Kidney tubule cell (primary cell): ENCODE measurements at places on chromosomes 12 and 14.

DNA sequence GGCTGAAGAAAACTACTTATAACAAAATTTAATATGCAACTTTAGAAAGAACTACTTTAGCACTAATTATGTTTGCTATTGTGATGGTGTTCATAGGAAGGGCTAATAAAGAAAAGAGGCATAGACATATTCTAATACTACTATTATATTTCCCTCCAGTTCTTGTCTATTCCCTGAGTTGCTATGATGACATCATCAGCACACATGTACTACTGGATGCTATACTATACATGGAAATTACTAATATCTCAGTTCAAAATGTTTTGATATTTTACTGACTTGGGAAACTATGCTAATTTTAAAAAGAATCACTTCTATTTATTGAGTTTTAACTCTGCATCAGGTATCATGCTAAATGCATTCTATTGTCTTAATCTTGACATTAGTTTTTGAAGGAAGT lies 101.6 kb downstream of the EPS8 start:
- DNase-seq, result no peak

DNA sequence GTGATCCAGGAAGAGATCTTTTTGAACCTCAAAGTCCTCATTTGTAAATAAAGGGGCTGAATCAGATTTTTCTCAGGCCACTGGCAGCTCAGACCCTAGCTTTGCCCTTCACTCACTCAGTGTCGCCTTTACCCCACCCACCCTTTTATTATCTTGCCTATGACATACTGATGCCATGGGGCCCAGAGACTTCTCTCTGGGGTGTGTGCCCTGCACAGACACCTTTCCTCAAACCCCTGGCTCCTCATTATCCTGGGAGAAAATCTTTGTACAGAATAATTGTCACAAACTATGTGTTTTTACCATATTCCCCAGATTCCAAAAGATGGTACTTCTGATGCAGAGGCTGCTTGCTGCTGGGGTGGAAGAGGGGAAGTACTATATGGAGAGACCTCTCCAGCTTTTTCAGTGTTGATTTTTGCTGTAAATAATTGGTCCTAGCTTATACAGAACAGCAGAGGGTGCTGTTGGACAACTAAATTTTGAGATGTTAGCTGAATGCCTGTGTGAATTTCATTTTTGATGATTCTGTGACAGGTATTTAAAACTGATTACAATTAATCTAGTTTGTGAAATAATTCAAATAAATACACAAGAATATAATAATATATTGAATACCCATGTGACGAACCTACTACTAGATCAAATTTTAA lies 53.9 kb upstream of the DCD start:
- DNase-seq, result peak; percentile 60

GRCh38 chr12:70966996-70967790 lies 46.7 kb upstream of the PTPRR start:
- no peak for DNase-seq

GRCh38 chr12:122836027-122836921 lies 1.0 kb downstream of the HIP1R start:
- DNase-seq, result peak; percentile 67

DNA sequence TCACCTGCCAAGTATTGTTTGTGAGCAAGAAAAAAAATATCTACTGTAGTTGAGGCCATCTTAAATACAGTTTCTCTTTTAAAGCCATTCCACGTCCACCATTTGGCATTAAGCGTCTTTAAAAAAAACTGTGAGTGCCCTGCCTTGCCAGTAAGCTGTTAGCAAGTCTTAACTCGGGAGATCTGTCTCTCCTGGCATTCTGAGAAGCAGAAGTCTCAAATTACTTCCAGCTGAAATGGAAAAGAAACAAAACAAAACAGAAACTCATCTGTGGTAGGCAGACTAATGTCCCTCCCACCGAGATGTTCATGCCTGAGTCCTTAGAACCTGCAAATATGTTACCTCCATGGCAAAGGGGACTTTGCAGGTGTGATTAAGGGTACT lies 126.2 kb downstream of the CRADD start:
- peak; percentile 37 for DNase-seq

DNA sequence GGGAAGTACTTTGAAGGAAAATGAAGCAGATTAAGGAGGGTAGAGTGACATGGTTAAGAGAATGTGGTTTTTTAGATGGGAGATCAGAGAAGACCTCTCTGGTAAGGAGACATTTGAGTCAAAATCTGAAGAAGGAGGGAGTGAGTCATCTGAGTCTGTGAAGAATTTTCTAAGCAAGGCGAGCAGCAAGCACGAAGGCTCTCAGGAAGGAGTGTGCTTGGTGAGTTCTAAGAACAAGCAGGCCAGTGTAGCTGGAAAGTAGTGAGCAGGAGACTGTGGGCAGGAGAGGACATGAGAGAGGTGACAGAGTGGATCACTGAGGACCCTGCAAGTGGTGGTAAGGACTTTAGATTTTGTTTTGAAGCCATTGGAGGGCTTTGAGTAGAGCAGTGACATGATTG lies 76.3 kb upstream of the FUT8 start:
- peak; percentile 38 for DNase-seq

- DNase-seq, result no peak
Observed at GRCh38 chr14:97878206-97878605, 1081.0 kb downstream of the VRK1 start.

GRCh38 chr12:126534942-126535341 lies 1469.7 kb downstream of the AACS start:
- no peak for DNase-seq

DNA sequence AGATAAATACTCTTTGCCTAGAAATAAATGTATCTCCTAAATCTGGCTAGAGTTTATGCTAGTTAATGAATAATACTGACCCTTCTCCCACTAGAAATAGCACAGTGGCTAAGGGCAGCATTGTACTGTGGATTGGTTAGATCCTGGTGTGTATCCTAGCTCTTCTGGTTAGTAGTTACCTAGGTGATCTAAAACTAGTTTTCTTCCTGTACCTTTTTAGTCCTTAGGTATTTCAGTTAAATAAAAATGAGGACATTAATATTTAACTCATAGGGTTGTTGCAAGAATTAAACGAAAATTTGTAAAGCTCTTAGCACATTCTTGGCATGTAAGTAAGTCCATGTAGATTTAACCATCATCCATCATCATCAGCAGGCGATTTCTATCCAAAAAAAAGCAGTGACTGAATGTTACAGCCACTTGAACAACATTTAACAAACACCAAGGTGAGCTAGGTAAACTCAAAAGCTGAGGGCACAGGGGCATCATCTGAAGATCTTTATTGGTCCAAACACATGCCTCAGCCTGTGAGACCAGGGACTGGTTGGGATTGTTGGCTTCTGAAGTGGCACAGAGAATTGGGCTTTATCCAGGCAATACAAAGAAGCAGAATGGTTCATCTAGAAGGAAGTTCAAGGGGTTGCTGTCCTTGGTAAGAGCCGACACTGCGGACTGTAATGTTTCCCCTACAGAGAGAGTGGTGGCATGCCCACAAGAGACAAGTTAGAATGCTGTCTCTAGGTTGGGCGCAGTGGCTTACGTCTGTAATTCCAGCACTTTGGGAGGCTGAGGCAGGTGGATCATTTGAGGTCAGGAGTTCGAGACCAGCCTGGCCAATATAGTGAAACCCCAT lies 100.8 kb downstream of the GAS2L3 start:
- DNase-seq, result peak; percentile 32

- DNase-seq, result no peak
Observed at GRCh38 chr12:92072112-92072511, 73.5 kb downstream of the BTG1 start.

- DNase-seq, result no peak
Observed at GRCh38 chr14:65981192-65981843, 504.9 kb upstream of the CCDC196 start.

DNA sequence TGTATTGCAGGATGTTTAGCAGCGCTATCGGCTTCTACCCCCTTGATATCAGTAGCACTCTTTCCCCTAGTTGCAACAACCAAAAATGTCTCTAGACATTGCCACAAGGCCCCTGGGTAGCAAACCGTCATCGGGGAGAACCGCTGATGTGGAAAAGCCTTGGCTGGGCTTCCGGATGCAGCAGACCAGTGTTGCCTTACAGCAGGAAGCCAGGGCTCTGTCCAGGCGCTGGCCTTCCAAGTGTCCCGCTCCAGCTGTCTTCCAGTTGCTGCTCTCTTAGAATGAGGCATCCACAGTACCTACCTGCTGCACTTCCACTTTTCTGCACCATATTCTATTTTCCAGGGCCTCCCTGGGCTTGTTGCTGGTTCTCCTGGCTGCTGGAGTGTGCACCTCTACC lies 22.6 kb upstream of the SLC10A1 start:
- DNase-seq, result peak; percentile 28

DNA sequence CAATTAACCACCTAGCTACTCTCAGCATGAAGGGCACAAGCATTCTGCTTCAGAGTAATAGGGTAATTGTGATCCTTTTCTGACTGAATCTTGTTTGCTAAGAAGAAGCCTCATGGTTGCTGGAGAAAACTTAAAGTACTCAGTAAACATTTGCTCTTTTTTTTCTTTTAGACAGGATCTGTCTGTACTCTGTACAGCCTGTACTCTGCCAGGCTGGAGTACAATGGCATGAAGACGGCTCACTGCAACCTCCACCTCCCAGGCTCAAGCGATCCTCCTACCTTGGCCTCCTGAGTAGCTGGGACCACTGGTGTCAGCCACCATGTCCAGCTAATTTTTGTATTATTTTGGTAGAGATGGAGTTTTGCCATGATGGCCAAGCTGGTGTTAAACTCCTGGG lies 12.4 kb downstream of the PPP1R13B start:
- no peak for DNase-seq

- no peak for DNase-seq
Observed at GRCh38 chr12:82655751-82656150, 31.0 kb upstream of the TMTC2 start.

DNA sequence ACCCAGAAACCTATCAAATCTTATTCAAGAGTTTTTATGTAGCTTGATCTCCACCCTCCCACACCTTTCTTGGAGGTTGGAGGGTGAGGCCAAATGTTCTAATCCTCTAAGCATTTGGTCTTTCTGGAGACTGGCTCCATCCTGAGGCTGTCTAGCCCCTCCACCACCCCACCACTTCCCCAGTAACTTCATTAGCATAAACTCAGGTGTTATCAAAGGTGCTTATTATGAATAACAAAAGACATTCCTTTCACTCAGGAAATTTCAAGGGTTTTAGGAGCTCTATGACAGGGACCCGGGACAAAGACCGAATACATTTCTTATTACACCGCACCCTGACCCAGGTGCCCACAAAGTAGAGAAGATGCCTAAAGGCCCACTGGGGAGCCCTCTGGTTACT lies 2.8 kb upstream of the TMEM229B start:
- no peak for DNase-seq

- DNase-seq, result peak; percentile 11
Observed at GRCh38 chr12:94753036-94753679, 102.8 kb upstream of the TMCC3 start.

GRCh38 chr12:104673696-104674482 lies 217.1 kb downstream of the CHST11 start:
- DNase-seq, result peak; percentile 51

DNA sequence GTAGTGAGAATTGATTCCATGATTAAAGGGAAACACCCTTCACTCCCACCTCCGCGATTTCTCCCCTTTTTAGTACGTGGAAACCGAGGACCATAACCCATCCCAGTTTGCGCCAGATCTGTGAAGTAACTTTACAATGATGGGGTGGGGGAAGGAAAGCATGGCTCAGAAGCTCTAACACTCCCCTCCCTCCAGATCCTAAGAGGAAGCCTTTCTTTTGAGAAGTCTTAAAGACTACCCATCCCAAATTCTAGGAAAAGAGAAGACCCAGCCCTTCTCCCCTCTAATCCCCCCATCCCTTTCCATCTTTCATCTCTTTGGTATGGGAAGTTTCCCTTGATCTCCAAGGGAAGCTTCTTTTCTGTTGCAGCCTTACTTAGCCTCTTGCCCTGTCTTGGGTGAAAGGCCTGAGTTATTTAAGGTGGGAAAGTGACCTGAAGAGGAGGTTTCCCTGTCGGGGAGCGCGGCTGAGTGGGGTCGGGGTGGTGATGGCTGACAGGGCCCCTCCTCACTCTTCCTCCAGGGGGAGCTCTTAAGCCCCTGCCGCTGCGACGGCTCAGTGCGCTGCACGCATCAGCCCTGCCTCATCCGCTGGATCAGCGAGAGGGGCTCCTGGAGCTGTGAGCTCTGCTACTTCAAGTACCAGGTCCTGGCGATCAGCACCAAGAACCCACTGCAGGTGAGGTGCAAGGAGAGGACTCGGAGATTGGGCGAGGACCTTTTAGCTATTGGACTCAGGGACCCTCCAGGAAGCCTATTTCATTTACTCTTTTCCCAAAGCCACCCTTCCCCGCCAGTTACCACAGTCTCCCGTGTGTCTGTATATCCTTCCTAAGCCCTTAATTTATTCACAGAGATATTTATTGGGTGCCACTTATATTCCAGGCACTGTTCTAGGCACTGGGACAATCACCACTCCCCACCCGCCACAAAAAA lies 1.8 kb downstream of the MARCHF9 start:
- peak; percentile 34 for DNase-seq

DNA sequence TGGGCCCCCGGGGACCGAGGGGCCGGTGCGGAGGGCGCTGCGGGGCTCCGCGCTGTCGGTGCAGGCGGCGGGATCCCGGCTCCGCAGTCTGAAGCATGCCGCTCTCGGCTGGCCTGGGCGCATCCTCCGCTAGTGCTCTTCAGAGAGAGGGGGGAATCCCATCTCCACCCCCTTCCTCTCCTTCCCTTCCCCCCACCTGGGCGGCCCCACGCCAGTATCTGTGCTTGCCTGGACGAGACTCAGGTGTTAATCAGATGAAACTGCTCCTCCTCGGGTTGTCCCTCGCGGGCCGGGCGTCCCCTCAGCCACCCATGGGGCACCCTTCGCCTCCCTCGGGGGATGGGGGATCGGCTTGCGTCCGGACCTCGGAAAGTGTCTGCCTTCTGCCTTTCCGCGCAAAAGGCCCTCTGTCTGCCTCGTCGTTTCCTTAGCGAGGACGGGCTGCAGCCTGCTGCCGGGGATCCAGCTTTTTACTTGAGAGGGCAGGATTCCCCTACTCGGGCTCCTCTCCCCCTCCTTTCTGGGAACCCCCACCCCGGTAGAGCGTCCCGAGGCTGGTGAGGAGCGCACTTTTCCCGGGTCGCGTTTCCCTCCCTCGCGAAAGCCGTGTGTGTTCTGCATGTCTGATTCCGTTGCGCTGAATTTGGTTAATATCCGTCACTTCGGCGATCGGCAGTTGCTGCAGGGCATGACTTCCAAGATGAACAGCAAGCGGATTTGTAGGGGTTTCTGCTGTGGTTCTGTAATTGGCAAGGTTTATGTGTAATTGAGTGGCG lies 1.1 kb downstream of the GPHN start:
- peak; percentile 41 for DNase-seq

- peak; percentile 52 for DNase-seq
Observed at GRCh38 chr12:10331642-10332239, 24.1 kb downstream of the KLRD1 start.

GRCh38 chr12:6264402-6265037 lies 46.0 kb upstream of the PLEKHG6 start:
- DNase-seq, result peak; percentile 16
